ENCODE measurements at places on chromosomes 13 and 19.

DNA sequence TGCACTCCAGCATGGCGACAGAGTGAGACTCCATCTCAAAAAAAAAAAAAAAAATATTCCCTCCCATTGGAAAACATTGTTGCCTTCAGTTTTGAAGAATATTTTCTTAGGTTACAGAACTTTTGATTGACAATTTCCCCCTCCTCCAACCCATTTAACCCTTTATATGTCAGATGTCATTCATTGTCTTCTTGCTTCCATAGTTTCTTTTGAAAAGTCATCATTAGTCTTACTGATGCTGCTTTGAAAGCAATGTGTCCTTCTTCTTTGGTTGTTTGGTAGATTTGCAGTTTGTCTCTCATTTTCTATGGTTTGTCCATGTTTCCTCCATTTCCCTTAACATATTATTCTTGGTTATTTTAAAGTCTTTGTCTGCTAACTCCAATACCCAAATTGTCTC, 25.4 kb downstream of the ZNF558 start:
- DNase-seq: no peak

- no peak for DNase-seq
Measured at GRCh38 chr19:50835785-50836542, 2.6 kb upstream of the KLK15 start.

DNA sequence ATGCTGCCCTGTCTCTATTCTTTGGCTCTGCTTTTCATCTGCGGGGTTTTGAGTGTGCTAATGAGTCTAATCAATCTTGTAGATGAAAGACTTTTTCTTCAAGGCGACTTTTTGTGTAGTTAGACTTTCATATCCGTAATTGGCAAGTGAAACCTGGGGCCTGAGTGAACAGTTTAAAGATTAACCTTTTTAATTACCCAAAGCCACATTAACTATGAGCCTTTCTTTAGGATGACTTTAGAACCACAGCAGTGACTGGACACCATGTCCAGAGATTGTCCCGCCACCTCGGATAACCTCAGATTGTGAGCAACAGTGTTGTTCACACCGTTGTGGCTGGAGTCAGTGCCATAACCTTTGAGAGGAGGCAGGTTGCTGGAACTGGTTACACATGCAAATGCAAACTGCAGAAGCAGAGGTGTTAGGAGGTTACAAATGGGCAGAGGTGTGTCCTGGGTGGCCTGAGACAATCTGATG, 58.7 kb downstream of the SIAH3 start:
- no peak for DNase-seq

DNA sequence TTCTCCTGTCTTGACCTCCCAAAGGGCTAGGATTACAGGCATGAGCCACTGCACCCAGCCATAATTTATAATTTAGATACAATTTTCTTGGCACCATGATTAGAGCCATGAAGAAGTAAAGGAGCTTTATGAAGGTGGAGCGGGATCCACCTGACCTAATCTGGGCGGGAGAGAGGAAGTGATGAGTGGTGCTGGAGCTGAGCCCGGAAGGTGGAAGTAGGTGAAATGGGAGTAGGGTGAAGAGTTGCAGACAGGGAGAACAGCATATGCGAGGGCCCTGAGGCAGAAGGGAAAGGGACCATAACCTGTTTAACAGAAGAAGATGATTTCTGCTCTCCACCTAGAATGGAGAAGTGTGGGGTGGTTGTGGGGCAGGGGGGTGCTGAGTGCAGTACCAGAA, 4.2 kb downstream of the BLOC1S3 start:
- DNase-seq: no peak

DNA sequence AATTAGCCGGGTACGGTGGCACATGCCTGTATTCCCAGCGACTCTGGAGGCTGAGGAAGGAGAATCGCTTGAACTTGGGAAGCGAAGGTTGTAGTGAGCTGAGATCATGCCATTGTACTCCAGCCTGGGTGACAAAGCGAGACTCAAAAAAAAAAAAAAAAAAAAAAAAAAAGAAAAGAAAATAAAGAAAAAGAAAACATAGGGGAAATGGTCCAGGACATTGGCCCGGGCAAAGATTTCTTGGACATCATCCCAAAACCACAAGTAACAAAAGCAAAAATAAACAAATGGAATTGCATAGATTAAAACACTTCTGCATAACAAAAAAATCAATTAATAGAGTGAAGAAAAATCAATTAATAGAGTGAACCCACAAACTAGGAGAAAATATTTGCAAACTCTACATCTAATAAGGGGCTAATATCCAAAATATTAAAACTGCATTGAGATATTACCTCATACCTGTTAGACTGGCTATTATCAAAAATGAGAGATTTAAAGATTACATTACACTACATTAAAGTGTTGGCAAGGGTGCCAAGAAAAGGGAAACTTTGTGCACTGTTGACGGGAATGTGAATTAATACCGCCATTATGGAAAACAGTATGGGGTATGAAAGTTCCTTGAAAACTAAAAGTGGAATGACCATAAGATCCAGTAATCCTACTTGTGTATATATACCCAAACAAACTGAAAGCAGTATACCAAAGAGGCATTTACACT, 18.5 kb upstream of the ABCC4 start:
- DNase-seq: no peak

DNA sequence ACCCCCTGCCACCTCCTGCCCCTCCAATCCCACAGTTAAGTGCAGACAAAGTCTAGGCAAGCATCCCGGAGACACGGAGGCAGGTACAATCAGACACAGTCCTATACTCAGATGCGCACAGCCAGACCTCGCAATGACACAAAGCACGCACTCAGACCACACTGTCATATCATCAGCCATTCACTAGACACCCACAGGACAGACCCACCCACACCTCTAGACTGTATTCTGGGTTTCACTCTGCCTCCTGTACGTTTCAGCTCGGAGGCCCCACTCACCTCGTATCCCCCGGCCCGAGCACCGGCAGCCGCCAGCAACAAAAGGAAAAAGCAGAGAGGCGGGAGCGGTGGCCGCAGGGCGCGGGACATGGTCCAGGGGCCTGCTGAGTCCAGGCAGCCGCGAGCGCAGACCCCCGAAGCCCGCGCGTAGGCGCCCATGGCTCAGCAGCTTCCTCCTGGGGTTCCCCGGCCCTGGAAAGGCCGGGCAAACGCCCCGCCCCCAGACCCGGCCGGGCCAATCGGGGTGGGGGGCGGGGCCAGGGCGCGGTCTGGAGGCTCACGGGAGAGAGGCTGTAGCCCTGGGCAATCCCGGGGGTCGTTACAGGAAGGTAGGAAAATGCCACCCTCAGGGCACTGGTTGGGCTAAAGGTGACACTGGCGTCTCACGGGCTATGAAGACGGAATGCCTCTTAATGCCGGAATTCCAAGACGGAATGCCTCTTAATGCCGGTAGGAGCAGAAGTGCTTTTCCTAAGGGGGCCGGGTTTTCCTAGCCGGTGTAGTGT, at the start of the genes MAN2B1 and WDR83:
TSS of gene MAN2B1 (minus strand) at position 478 of the 784 bp plus-strand sequence. CDS start at position 437, 41 bp downstream.
TSS of gene WDR83 (plus strand) at position 543 of the 784 bp plus-strand sequence. CDS start 2,984 bp downstream, outside the sequence.
- DNase-seq: no peak

- DNase-seq: no peak
Measured at GRCh38 chr19:16141043-16141442, 2.4 kb upstream of the HSH2D start.

DNA sequence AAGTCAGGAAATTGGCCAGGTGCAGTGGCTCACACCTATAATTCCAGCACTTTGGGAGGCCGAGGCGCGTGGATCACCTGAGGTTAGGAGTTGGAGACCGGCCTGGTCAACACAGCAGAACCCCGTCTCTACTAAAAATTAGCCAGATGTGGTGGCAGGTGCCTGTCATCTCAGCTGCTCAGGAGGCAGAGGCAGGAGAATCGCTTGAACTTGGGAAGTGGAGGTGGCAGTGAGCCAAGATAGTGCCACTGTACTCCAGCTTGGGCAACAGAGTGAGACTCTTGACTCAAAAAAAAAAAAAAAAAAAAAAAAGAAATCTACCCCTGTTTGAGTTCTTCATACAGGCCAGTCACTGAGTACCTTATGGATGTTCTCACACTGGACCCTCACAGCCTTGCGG, 42.0 kb downstream of the SLC15A1 start:
- DNase-seq: no peak

DNA sequence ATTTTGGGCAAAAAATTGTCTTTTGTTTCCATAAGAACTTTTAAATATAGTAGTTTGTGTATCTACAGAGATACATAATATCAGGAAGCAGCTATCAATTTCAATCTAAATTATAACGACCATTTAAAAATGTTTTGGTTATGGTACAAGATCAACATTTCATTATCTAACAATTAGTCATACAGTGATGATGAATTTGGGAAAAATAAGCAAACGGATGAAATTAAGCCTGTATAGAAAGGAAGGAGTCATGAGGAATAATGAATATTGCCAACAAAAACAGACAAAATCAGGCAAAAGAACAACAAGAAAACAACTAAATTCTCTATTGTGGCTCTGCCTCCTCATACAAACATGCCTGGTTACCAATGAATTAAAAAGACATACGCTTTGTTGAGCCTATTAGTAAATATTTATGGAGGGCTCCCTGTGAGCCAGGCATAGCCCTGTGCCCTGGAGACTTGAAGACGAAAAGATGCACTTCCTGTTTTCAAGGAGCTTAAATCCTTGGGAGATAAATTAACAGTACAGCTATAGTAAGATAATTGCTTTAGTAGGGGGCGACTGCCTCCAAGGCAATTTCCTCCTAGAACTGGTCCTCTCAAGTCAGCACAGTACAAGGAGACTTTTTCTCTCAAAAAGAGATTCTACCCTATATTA, 73.0 kb downstream of the NALCN start:
- no peak for DNase-seq

Data from thoracic aorta (tissue), 2 donors.